ENCODE measurements at places on chromosomes 2 and 18.

DNA sequence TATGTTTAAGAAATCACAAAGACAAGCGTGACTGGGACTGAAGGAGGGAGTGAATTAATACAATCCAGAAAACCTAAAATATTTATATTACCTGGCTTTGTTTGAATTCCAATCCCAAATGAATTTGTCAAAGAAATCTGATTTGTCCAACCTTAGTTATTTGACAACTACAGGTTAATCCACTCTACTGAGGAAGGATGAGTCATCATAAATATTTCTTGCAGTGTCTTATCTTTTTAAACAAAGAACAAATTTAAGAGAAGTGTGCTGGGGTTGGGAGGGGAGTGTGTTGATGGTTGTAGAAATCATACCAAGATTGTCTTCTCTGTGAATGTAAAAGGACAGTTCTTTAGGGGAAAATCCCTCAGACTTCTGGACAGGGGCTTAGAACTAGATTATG, 1106.3 kb upstream of the SLC39A10 start:
- no peak for DNase-seq

- DNase-seq: no peak
Measured at GRCh38 chr2:188610827-188611226, 319.2 kb downstream of the GULP1 start.

DNA sequence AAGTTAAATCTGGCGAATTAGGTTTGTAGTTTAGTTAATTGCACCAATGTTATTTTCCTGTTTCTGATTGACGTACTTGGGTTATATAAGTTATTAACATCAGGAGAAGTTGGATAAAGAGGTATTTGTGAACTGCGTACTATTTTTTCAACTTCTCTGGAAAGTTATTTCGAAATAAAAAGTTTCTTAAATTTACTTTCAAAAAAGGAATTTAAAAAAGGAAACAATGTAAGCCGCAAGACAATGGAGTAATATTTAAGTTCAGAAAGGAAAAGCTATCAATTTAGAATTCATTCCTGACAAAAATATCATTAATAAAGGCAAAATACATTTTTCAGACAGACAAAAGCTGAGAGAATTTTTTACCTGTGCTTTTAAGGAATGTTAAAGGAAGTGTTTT, 47.7 kb downstream of the RAB10 start:
- DNase-seq: no peak

DNA sequence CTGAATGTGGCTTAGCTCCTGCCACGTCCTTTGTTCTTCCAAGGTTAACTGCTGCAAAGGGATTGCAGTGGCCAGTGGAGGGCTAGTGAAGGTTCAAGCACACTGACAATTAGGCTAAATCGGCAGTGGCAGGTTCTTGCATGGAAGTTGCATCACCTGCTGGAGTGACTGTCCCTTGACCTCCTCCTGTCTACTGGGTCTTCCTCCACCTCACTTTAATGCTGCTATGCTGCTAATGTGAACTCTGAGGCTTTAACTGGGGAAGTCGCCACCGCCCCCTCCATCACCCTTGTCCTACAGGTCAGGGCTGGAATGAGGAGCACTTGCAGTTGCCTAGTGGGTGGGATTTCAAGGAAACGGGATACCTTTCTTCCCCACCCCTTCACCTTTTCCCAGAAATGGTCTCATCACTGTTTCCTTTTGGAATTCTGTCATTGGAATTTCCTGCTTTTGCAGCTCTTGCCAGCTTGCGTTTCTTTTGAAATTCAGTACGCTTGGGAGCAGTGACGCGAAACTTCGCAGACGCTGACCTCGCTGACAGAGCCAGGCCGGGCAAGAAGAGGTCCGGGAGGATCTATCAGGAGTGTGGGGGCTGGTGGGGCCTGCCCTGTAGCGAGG, 150.3 kb downstream of the SH3RF3 start:
- DNase-seq: no peak

GRCh38 chr2:204228169-204228886, 291.8 kb downstream of the ICOS start:
- DNase-seq: no peak

- no peak for DNase-seq
Measured at GRCh38 chr2:85255456-85255812, 72.4 kb downstream of the TGOLN2 start.

DNA sequence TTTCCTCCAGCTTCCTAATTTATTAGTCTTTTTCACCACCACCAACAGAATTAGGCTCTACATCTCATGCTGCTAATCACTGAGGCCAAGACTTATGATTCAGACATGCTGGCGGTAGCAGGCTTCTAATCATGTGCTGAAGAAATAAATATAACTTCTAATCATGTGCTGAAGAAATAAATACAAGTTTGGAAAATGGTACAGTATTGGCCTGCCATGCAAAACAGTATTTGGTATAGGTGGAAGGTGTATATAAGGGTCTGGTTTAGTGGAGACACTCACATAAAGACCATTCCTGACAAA, 240.7 kb downstream of the TGIF1 start:
- DNase-seq: no peak

GRCh38 chr18:61129001-61129400, 204.2 kb upstream of the CDH20 start:
- no peak for DNase-seq

- DNase-seq: no peak
Measured at GRCh38 chr18:48843162-48843561, 107.6 kb downstream of the SMAD7 start.

GRCh38 chr2:226467221-226467620, 332.4 kb downstream of the IRS1 start:
- no peak for DNase-seq

GRCh38 chr18:76656925-76657827, 162.1 kb upstream of the ZNF516 start:
- DNase-seq: no peak

GRCh38 chr2:62099523-62100175, 96.3 kb upstream of the B3GNT2 start:
- no peak for DNase-seq

GRCh38 chr2:2832657-2833056, 501.6 kb upstream of the MYT1L start:
- no peak for DNase-seq

- DNase-seq: no peak
Measured at GRCh38 chr2:232229911-232230310, 148.6 kb upstream of the ALPP start.

DNA sequence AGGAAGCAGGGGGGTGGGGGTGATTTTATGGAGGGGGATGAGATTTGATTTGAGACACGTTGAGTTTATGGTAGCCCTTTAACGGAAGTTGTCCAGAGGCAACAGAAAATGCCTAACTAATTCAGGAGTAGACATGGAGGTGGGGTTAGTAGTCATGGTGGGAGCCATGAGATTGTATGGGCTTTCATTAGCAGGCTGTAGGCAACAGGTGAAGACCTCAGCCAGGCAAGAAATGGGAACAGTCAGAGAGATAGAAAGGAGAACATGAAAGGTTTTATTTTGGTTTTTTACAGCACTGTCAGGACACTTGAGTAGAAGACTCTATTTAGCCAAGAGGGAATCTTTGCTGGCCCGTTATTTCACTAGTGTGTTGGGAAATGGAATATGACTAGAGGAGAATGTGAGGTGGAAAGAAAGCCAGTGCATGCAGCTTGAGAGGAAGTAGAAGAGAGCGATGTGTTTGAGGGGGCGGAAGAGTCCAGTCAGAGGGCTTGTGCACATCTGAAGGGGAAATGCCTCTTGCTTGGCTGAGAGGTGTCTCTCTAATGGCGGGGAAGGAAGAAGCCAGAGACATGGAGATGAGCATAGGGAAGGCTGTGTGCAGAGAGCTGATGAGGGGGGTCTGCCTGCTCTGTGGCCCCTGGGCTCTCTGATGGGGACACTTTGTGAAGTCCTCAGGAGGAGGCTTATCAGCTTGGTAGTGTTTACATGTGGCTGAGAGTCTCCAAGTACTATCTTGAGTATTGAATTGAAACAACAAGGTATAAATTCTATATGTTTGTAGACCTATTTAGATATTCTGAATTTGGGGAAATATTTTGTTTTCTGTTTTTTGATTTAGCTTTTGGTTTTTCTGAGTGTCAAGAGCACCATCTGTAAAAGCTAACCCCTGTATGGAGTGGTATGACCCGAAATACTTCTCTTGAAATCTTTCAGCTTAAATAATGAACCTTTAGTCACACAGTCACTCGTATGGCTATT, 66.9 kb upstream of the ITM2C start:
- DNase-seq: no peak

- no peak for DNase-seq
Measured at GRCh38 chr2:42537493-42537892, 30.9 kb upstream of the MTA3 start.

DNA sequence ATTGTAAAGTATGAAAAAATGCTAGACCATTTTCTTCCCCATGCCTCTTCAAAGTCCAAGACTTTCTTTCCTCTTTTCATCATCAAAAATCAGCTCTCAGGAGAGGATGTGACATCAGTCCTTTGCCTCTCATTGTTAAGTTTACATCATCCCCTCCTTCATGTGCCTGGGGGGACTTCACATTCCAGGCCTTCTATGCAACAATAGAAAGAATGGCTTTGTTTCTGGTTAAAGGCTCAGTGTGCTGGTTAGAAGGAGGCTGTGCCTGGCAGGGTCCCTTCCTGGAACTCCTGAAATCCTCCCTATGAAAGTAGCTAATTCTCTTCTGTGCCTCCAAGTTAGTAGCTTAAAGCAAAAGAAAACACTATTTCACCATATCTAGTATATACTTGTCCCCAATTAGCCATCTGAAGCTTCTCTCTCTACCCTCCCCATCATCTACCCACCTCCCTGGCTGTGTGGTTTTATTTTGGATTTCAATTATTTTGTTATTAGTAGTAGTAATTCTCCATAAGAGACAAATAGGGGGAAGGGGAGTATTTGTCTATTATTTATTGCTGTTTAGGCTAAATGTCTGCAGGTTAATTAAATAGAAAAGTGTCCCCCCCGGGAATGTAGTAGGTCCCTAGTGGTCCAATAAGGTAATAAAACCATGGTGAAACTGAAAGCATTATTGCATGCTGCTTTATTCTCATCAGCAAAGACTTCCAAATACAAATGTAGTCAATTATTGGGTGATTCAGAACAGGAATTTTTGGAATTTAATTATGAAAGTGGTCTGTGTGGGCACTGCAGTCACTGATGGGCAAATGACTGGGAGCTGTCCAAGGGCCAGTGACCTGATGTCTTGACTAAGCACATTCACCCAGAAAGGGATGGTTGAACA, 69.0 kb downstream of the CPO start:
- no peak for DNase-seq

DNA sequence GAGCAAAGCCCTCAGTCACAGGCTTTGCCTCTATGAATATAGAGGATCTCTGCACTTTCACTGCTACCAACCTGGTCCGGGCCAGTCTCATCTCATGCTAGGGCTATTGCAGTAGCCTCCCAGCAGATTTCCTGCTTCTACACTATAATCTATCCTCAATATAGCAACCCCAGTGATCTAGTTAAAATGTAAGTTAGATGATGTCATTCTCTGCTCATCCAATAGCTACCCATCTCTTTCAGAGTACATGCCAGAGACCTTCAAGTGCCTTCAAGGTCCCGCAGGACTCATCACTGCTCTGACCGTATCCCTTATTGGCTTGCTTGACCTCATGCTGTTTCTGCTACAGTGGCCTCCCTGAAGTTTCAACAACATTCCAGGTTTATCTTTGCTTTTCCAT, 186.3 kb downstream of the LOXHD1 start:
- no peak for DNase-seq

Data from activated T-cell treated with anti-CD3 and anti-CD28 coated beads for 1 hour (primary cell).